ENCODE measurements at places on chromosomes 2 and 18.

DNA sequence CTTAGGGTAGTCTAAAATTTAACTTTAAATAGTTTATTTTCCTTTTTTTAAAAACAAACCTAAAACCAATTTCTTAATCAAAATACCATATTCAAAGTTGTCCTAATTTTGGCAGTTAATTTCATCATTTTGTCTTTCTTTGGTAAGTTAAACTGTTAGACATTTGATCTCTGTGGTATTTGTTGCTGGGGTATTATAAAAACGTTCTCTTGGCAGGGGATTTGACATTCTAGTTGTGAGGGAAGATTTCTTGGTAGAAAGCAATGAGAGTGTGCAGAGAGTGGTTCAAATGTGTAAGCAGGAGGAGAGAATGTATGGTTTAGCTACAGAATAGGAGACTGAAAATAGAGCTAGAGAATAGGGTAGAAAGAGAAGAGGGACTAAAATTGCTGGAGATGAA, 14.6 kb downstream of the GULP1 start:
- no peak for DNase-seq

DNA sequence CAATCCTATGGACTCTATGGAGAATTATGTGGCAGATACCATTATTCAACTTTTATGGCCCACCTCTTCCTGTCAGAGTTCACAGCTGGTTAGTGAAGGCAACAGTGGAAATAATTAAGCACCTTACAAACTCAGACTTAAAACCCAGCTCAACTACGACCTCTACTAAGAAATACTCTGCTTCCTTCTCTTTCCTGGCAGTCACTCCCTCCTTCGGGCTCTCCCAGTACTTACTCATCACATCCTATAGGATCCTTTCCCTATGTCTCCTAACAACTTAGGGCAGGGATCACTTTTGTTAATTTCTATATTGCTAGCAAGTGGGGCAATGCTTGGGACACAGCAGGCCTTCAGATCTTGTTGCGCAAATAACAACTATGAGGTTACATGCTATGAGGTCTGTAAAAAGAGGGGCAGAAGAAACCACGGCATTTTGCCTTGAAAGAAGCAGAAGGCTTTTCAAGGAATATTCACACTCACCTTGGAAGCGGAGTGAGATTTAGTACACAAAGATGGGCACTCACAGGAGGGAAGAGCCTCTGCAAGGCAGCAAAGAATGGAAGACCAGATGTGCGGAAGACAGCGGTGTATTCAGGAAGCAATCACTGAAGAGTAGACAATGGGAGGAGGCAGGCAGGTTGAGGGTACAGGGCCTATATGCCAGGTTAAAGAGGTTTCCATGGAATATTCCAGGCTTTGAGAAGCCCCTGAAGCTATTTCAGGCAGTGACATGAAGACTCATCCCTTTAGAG, 2.1 kb downstream of the STK39 start:
- DNase-seq, result no peak

DNA sequence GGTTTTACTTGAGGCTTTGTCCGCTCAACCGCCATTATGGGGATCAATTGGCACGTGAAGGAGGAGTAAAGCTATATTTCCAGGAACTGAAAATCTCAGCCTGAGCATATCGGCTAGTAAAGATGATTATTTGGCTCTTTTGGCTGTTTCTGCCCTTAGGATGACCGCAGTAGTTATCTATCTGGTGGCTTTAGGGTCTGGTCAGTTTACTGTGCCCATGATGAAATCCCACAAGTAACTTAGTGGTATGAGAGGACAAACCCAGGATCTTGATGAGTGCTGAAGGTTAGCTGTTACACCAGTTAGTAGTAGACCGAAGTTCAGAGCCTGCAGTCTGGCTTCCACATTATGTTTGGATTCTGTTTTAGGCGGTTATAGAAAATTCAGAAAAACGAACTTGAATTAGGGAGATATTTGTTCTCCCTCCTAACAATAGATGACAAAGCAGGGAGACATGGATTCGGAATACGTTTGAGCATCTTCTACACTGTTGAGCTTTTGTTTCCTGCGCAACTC, 1.2 kb downstream of the MAT2A start:
- DNase-seq, result no peak

GRCh38 chr2:240662681-240663080, 20.0 kb downstream of the AQP12B start:
- DNase-seq, result no peak

- no peak for DNase-seq
Observed at GRCh38 chr2:154901063-154901462, 202.6 kb downstream of the KCNJ3 start.

DNA sequence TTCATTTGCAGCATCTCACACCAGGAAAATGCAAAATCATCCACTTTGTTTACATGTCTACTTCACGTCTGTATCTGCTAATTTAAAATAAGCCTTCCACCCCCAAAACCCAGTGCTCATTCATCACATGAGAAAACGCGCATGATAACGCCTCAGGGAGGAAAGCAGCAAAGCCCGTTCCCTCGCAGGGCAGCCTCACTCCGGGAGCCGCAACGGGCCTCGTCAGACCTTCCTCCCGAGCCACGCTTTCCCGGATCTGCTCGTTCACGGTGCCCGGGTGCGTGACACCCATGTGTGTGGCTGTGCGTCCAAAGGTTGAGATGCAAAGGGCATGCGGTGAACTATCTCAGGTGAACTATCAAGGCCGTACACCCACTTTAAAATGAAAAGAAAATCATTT, 59.8 kb downstream of the NDUFA10 start:
- DNase-seq, result no peak

- no peak for DNase-seq
Observed at GRCh38 chr18:75896865-75897264, 469.4 kb upstream of the SMIM21 start.

DNA sequence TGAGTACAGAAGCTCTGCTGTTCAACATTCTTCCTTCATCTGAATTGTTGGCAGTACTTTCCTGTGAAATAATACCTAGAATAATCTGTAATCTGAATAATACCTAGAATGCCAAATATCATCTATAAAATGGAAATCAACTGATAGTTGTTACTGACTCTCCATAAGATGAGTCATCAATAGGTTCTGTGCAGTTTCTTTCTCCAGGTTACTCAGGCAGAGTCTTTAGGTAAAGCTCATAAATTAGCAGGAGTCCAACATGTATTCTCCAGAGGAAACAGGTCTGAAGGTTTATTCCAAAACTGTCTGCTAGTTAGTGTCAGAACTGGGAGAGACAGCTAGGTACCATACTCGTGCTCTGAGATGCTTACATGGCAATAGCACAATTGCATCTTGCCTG, 282.0 kb upstream of the MAP2 start:
- DNase-seq, result no peak

GRCh38 chr18:45687621-45688020, 36.4 kb upstream of the SLC14A1 start:
- DNase-seq, result no peak

DNA sequence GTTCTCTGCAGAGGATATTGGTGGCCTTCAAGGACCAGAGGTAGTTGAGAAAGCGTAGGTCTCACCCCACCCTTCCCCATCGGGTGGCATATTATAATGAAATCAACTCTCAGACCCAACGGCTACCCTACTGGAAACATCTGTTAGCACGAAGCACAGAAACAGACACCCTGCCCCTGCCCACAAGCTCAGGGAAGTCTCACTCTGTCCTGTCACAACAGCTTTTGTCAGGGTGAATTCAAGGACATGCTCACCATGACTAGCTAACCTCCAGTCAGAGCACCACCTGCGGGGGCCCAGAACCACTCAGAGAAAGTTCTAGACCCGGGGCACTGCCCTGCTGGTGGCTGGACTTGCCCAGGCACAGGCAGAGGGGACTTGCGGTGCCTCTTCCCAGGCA, 3.5 kb upstream of the B3GNT7 start:
- no peak for DNase-seq

- no peak for DNase-seq
Observed at GRCh38 chr2:68415521-68415920, 50.4 kb downstream of the PLEK start.

GRCh38 chr2:38173683-38174082, 97.7 kb upstream of the CYP1B1 start:
- no peak for DNase-seq

GRCh38 chr2:202703091-202703490, 68.3 kb downstream of the FAM117B start:
- no peak for DNase-seq

All from stimulated activated effector memory CD8-positive, alpha-beta T cell treated with anti-CD3 and anti-CD28 coated beads, Interleukin-12 subunit alpha, Interleukin-12 subunit beta, amount 100 ng/mL, for 72 hours (primary cell).